ENCODE measurements at places on chromosomes 5 and 9. TPM values are rescaled to one million over a fixed set of nuclear protein-coding genes. Genes with fewer than 3 reads are reported as not detected.

Gene CDKN2AIPNL
- total RNA-seq, result 29.1 TPM

Gene EGFLAM
- 6.0 TPM for total RNA-seq

Gene CTXN3
- total RNA-seq, result 2.6 TPM

Gene GFRA3
- total RNA-seq, result 0.96 TPM

Gene PSAT1
- total RNA-seq, result 14.2 TPM

Gene GPR150
- not detected for total RNA-seq

Gene SUSD3
- total RNA-seq, result not detected

Gene DYNC2I2
- 20.0 TPM for total RNA-seq

Gene SPATA31D4
- 1.7 TPM for total RNA-seq

Gene MRNIP
- total RNA-seq, result 27.9 TPM

Gene LRRC26
- total RNA-seq, result not detected

Gene SPARC
- total RNA-seq, result 7,643 TPM

Gene ECPAS
- total RNA-seq, result 56.3 TPM

Gene MZB1
- 1.2 TPM for total RNA-seq

Gene NDFIP1
- 114 TPM for total RNA-seq

Gene PCDHB3
- 0.72 TPM for total RNA-seq

Gene DNM1
- 36.4 TPM for total RNA-seq

Gene GPR21
- total RNA-seq, result 20.9 TPM

Gene THBS4
- not detected for total RNA-seq

Gene MARCOL
- 3.9 TPM for total RNA-seq

Gene SLC6A19
- 0.48 TPM for total RNA-seq

Gene TERT
- not detected for total RNA-seq

Gene PCDHA9
- total RNA-seq, result 0.96 TPM

Gene FGF18
- total RNA-seq, result 2.2 TPM

Gene SPINK7
- total RNA-seq, result not detected

Gene CTNND2
- 8.7 TPM for total RNA-seq

Gene IL9
- total RNA-seq, result not detected
